ENCODE measurements at places on chromosomes 2 and 18. TPM values are rescaled to one million over a fixed set of nuclear protein-coding genes. Genes with fewer than 3 reads are reported as not detected.

The NTSR2 gene
- not detected for polyA plus RNA-seq

The KANSL1L gene
- polyA plus RNA-seq, result 0.76 TPM

GRCh38 chr2:120441744-120442471 is 96.0 kb downstream of the INHBB start:
- peaks cover 76% of the 10 kb centered on the region for H3K27me3 ChIP-seq
- no peak for DNase-seq
- peak overlapping the region; percentile 47 for H3K4me3 ChIP-seq
- peaks cover 7% of the 10 kb centered on the region for H3K4me1 ChIP-seq

DNA sequence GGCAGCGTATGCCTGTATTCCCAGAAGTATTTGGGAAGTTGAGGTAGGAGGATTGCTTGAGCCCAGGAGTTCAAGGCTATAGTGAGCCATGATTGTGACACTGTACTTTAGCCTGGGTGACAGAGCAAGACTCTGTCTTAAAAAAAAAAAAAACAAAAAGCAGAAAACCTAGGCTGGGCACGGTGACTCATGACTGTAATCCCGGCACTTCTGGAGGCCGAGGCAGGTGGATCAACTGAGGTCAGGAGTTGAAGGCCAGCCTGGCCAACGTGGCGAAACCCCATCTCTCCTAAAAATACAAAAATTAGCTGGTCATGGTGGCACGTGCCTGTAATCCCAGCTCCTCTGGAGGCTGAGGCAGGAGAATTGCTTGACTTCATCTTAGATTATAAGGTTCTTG is 46.4 kb downstream of the MTA3 start:
- peaks cover 3% of the 10 kb centered on the region for H3K4me1 ChIP-seq
- no peak overlapping the region for H3K27ac ChIP-seq
- H3K27me3 ChIP-seq, result no peaks in the 10 kb centered on the region
- no peak for DNase-seq

DNA sequence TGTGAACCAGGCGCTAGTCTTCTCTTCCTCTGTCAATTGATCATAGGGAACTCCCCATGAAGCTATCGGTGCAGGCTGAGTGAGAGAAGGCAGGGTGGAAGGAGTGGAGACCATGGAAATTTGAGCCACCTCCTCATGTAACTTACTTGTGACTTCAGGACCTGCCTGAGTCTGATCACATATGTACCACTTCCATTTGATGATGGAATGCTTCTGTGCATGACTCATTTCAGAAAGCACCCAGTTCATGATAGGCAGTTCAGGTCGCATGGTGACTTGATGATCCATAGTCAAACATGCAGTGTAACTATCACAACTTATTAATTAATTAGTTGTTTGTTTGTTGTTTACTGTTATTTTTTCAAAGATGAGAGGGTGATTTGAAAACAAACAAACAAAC is 1296.7 kb downstream of the SUCLG1 start:
- no peak for DNase-seq
- no peaks in the 10 kb centered on the region for H3K36me3 ChIP-seq
- no peak overlapping the region for H3K4me3 ChIP-seq
- H3K27ac ChIP-seq, result no peak overlapping the region
- no peaks in the 10 kb centered on the region for H3K27me3 ChIP-seq

DNA sequence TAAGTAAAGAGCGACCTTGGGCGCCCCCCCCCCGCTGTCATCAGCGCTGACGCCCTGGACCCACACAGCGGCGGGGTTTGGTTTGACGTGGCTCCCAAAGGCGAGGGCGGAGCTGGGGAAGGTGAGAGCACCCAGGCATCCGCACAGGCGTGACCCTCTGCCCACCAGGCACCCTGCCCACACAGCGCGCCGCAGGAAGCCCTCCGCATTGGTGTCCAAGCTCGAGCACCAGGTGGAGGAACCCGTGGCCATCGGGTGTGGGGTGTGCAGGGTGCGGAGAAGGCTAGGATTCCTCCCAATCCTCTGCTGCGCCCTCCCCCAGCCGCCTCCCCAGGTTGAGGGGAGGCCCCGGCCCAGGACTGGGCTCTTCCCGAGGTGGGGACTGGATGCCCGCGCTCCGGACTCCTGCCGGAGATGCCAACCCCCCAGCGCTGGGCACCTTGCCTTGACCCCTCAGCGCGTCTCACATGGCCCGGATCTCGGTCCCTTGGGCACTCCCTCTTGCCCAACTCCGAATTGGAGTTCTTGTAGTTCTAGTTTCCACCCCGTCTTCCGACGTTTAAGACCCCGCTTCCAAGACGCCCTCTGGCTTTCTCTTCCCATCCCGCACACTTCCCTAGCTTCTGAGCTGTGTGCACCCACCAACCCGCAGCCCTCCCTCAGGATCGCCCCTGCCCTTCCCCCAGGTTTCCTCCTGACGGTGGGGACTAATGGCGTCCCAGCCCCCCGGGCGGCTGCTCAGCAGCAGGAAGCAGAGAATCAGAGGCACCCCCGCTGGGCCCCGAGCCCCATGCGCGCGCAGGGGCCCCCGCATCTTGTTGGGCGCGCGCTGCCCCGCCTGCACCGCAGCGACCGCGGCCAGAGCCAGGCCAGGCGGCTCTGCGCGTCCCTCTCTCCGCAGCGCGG is 25.9 kb upstream of the RESP18 start:
- H3K27ac ChIP-seq, result no peak overlapping the region
- H3K4me1 ChIP-seq, result peaks cover 3% of the 10 kb centered on the region
- peaks cover 36% of the 10 kb centered on the region for H3K27me3 ChIP-seq
- peak overlapping the region; percentile 47 for H3K4me3 ChIP-seq

DNA sequence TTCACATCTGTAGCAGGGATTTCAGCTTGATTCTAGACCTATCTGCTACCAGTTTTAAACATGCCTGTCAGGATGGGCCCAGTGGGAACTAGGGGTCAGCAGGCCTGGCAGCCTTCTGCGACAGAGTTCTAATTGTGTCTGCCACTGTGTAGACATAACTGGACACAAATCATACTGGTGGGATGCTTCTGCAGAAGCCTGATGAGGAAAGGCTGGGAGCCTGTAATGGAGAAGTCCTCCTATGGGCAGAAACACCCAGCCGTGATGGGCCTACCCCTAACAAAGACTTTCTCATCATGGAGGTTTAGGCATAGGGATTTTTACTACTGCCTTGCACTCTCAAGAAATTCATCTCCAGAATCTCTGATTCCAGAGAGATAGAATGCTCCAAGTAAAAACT is 166.9 kb downstream of the PDE11A start:
- DNase-seq, result no peak
- peaks cover 7% of the 10 kb centered on the region for H3K4me1 ChIP-seq
- no peak overlapping the region for H3K27ac ChIP-seq
- H3K36me3 ChIP-seq, result no peaks in the 10 kb centered on the region
- H3K4me3 ChIP-seq, result no peak overlapping the region

GRCh38 chr2:10790228-10790973 is 22.2 kb downstream of the PDIA6 start:
- H3K27me3 ChIP-seq, result no peaks in the 10 kb centered on the region
- H3K27ac ChIP-seq, result no peak overlapping the region
- DNase-seq, result no peak
- peak overlapping the region; percentile 57 for H3K4me3 ChIP-seq
- H3K36me3 ChIP-seq, result peaks cover 7% of the 10 kb centered on the region

The SGPP2 gene
- polyA plus RNA-seq, result not detected

DNA sequence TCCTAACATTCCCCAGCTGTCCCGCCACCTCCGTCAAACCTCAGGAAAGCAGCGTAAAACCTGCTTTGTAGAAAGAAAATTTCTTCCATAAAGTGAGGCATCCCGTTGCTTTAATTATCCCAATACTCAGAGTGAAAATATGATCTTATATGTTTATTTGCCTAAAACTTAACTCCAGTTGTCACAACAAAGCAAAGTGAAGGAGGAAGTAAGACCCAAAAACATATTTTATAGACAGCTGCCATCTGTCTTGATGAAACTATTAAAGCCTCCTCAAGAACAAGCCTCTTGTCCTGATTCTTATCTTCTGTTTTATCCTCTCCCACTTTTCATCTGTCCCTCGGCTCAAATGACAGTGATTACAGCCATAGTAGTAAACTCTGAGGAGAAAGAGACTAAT is 28.9 kb upstream of the LPIN2 start:
- H3K27ac ChIP-seq, result no peak overlapping the region
- H3K36me3 ChIP-seq, result no peaks in the 10 kb centered on the region
- H3K27me3 ChIP-seq, result no peaks in the 10 kb centered on the region
- no peak overlapping the region for H3K4me3 ChIP-seq
- DNase-seq, result no peak
- peaks cover 4% of the 10 kb centered on the region for H3K4me1 ChIP-seq

The NPPC gene
- 0.27 TPM for polyA plus RNA-seq

GRCh38 chr2:220219371-220219770 is 591.9 kb downstream of the SLC4A3 start:
- no peaks in the 10 kb centered on the region for H3K4me1 ChIP-seq
- peaks cover 6% of the 10 kb centered on the region for H3K27me3 ChIP-seq
- H3K4me3 ChIP-seq, result no peak overlapping the region
- no peaks in the 10 kb centered on the region for H3K36me3 ChIP-seq

GRCh38 chr18:49788327-49788898 is 24.9 kb downstream of the ACAA2 start:
- H3K4me1 ChIP-seq, result peaks cover 34% of the 10 kb centered on the region
- peaks cover 58% of the 10 kb centered on the region for H3K36me3 ChIP-seq
- peak overlapping the region; percentile 33 for H3K4me3 ChIP-seq
- H3K27ac ChIP-seq, result peak overlapping the region; percentile 69

The LOXL3 gene
- polyA plus RNA-seq, result 0.06 TPM

GRCh38 chr2:20526708-20527107 is 79.8 kb downstream of the RHOB start:
- peaks cover 15% of the 10 kb centered on the region for H3K4me1 ChIP-seq
- H3K4me3 ChIP-seq, result no peak overlapping the region
- no peak for DNase-seq

DNA sequence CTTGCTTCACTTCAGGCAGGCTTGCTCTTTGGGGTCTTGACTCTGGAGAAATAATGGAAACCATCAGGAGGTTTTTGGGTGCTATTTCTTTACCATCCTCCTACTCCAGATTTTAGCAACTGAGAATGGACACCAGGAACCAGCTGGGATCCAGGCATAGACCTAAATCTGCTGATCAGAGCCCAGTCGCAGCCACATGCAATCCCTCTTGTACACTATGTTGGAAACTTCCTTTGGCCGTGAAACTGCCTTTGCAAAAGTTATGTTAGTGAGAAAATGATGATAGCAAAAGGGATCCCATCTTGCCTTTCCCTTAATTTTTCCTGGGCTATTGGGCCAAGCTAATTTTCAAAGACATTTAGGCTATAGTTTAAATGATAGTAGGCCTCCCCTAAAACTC is 158.8 kb upstream of the ARL4C start:
- H3K27ac ChIP-seq, result no peak overlapping the region
- DNase-seq, result no peak
- H3K36me3 ChIP-seq, result peaks cover 4% of the 10 kb centered on the region
- no peak overlapping the region for H3K4me3 ChIP-seq
- H3K4me1 ChIP-seq, result no peaks in the 10 kb centered on the region

The L3MBTL4 gene
- 0.13 TPM for polyA plus RNA-seq

DNA sequence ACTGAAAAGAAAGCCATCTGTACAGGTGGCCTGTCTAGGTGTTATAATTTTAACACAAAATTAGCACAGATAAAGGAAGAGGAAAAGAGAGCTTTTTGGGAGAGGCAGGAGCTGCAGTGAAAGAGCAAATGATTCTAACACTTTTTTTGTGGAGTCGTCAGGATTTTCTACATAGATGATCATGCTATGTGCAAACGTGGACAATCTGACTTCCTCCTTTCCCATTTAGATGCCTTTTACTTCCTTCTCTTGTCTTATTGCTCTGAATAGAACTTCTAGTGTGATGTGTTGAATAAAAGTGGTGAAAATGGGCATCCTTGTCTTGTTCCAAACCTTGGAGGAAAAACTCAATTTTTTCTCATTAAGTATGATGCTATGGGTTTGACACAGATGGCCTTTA is 334.5 kb downstream of the NBAS start:
- H3K27ac ChIP-seq, result no peak overlapping the region
- H3K27me3 ChIP-seq, result no peaks in the 10 kb centered on the region
- H3K36me3 ChIP-seq, result peaks cover 4% of the 10 kb centered on the region
- no peaks in the 10 kb centered on the region for H3K4me1 ChIP-seq
- DNase-seq, result no peak
- no peak overlapping the region for H3K4me3 ChIP-seq

GRCh38 chr2:24409171-24409570 is 48.8 kb upstream of the ITSN2 start:
- H3K27me3 ChIP-seq, result peaks cover 17% of the 10 kb centered on the region
- no peaks in the 10 kb centered on the region for H3K36me3 ChIP-seq
- H3K27ac ChIP-seq, result no peak overlapping the region
- DNase-seq, result no peak
- no peak overlapping the region for H3K4me3 ChIP-seq

The RBKS gene
- polyA plus RNA-seq, result 2.4 TPM

DNA sequence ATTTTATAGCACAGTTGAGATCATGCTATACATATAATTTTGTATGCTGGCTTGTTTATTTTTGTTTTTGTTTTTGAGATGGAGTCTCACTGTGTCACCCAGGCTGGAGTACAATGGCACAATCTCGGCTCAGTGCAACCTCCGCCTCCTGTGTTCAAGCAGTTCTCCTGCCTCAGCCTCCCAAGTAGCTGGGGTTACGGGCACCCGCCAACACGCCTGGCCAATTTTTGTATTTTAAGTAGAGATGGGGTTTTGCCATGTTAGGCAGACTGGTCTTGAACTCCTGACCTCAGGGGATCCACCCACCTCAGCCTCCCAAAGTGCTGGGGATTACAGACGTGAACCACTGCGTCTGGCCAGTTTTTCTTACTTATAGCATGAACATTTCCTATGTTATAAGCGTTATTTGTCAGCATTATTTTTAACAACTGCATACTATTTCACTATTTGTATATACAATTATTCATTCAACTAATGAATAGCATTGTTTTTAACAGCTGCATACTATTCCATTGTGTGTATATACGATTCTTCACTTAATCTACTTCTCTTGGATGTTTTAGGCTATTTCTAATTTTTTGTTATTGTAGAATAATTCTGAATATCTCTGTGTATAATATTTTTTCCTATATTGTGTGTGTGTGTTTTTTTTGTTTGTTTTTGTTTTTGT is 3.5 kb downstream of the EHD3 start:
- H3K4me3 ChIP-seq, result no peak overlapping the region
- no peak for DNase-seq
- H3K36me3 ChIP-seq, result no peaks in the 10 kb centered on the region
- no peak overlapping the region for H3K27ac ChIP-seq
- peaks cover 12% of the 10 kb centered on the region for H3K4me1 ChIP-seq

DNA sequence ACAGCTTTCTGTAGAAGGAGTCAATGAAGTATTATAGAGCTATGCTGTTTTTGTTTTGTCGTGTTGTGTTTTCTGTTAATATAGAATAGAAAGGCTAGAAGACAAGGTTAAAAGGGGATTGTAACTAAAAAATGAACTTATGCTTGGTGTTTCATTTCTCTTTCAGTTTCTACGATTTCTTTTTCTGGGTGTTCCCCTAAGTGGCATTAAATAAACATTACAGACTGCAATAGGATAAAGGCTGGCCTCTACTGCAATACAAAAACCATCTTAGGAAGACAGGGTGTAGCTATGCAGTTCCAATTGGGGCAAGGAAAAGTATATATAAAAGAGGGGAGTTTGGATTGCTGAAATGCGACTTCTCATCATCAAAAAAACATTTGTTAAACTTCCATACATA is 1609.7 kb upstream of the ACVR2A start:
- H3K4me1 ChIP-seq, result no peaks in the 10 kb centered on the region
- H3K4me3 ChIP-seq, result no peak overlapping the region
- no peaks in the 10 kb centered on the region for H3K36me3 ChIP-seq
- H3K27ac ChIP-seq, result no peak overlapping the region
- H3K27me3 ChIP-seq, result no peaks in the 10 kb centered on the region
